ENCODE measurements at places on chromosomes 12 and 14.
A peak's percentile ranks its signal among the peaks of the same experiment; 100 is the strongest.

DNA sequence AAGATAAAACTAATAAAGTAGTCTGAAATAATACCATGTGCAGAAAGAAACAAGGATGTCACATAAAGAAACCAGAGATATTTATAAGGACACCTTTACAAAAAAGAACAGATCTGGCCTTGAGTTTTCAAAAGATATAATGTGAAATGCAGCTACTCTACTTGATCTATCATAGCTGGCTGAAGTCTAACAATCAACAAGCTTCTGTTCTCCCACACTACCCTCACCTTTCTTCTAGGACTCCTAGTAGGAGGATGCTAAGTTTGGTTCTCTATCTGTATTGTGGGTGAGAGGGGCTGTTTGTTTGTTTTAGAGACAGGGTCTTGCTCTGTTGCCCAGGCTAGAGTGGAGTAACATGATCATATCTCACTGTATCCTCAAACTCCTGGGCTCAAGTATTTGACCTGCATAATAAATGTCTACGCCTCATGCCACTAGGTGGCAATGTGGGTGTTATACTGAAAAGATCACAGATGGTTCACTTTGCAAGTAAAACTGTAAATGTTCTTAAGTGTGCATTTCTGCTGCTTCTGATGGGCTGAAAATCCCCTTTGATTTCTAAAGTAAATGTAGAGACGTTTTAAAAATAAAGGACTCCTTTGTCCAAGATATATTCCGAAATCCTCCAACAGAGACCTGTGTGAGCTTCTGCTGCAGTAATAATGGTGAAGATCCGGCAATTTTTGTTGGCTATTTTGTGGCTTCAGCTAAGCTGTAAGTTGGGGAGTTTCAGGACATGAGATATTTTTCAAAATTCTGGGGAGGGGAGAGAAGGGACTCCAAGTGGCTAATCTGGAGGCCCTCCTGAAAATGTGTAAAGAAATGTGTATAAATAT, 269.3 kb downstream of the DAD1 start:
- DNase-seq, result peak; percentile 0

DNA sequence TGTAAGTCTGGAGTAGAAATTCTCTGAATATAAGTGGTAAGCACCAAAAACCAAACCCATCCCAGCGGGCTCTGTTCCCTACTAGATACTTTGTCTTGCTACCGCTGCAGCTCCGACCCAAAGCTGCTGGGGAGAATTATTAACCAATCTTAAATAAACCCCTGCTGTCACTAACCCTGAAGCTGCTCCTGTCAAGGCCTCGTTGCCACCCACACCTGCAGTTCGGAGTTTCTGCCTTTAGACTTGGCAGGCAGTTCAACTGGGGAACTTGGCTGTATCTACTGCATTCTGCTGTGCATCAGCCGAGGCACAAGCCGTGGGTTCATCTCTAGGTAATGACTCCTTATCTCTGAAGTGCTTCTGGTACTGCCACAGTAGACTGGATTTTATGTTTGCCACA, 55.5 kb downstream of the PPM1A start:
- DNase-seq, result no peak

GRCh38 chr14:105476097-105476830, 1.6 kb downstream of the CRIP2 start:
- DNase-seq, result no peak

GRCh38 chr14:33949411-33949893, 1.4 kb downstream of the EGLN3 start:
- no peak for DNase-seq
